ENCODE measurements at places on chromosomes 3 and 15.

DNA sequence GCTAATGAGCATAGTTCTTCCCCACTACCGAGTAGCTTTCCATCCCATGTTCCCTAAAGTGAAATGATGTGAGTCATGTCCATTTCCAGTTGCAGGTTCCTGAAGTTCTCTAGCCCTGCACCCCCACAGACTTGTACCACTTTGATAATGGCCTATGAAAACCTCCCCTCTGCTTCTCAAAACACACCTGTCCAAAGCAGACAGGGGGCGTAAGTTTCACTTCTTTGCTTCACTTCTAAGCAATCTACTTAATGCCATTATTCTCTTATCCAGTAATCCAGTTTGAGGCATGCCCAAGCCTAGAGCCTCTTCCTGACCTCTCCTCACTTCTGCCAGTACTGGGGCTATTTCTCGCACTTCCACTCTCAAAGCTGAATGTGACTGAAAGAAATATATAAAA is 305.1 kb downstream of the IGSF11 start:
- no peak for DNase-seq

DNA sequence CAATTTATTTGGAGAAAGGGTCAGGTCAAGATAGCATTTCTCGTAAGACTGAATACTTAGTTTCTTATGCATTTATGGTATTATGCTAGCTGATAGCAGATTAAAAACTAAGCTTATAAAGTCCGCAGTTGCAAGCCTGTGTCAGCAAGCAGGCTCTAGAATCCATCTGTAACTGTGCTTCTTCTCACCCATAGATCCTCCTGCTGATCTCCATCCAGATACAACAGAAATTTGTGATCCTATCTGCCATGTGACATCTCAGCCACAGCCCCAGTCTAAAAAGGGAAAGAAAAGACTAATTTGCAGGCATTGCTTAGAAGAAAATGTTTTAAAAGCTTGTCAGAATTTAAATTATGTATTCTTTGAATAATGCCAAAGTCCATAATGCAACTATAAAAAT is 265.4 kb upstream of the CCDC54 start:
- DNase-seq: no peak

DNA sequence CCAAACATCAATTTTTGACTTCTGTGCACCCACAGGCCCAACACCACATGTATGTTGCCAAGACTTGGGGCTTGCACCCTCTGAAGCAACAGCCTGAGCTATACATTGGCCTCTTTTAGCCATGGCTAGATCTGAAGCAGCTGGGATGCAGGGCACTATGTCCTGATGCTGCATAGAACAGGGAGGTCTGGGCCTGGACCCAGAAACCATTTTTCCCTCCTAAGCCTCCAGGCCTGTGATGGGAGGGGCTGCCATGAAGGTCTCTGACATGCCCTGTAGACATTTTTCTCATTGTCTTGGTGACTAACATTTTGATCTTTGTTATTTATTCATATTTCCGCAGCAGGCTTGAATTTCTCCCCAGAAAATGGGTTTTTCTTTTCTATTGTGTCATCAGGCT is 330.0 kb downstream of the PYDC2 start:
- no peak for DNase-seq

GRCh38 chr3:74756674-74757073 is 142.2 kb upstream of the CNTN3 start:
- no peak for DNase-seq

DNA sequence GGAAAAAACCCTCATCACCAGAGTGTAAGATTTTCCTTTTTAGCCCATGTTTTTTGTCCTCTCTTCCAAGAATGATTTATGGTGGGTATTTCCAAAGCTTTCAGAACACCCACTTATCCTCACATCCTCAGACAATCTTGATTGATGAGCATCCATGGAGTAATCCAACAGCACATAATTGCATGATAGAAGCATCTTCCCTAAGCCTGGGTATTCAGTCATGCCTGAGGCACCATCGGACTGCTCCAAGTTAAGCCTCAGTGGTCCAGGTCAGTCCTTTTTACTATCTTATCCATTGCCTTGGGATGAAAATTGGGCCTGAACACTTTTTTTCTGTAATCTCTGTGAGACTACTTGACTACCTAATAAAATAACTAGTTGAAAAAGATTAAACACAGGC is 676.0 kb upstream of the SEMA6D start:
- no peak for DNase-seq

GRCh38 chr15:78034495-78035191 is 42.9 kb downstream of the TBC1D2B start:
- peak; percentile 95 for DNase-seq

DNA sequence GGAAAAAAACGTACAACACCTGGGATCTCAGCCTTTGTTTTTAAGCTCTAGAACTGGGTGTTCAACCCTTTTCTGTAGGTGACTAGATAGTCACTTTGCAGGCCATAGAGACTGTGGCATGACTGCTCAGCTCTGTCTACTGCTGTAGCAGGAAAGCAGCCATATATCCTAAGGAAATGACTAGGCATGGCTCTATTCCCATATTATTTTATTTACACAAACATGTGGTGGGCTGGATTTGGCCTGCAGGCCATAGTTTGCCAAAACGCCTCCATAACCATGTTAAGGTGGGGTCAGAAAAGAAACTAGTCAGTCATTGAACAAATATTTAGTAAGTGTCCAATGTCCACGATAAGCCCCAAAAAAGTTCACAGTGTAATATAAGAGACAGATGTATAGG is 452.5 kb downstream of the MCTP2 start:
- no peak for DNase-seq

- DNase-seq: no peak
Measured at GRCh38 chr15:69538379-69538778, 85.8 kb downstream of the RPLP1 start.

DNA sequence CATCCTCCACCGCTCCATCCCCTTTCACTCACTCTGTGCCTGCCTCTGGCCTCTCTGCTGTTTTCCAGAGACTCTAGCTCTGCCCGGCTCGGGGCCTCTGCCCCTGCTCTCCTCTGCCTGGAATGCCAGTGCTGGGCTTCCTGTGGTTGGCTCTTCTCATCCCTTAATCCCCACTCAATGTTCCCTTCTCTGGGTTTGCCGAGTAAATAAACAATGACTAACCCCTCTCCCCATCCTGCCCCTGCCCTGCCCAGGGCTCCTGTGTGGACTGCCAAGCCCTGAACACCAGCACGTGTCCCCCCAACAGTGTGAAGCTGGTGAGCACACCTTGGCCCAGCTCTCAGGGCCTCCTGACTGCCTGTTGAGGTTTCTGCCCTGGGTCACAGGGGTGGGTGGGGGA is 12.2 kb downstream of the STAB1 start:
- DNase-seq: no peak
